Urothelium cell line (cell line): ENCODE measurements at places on chromosomes 16 and 17.

DNA sequence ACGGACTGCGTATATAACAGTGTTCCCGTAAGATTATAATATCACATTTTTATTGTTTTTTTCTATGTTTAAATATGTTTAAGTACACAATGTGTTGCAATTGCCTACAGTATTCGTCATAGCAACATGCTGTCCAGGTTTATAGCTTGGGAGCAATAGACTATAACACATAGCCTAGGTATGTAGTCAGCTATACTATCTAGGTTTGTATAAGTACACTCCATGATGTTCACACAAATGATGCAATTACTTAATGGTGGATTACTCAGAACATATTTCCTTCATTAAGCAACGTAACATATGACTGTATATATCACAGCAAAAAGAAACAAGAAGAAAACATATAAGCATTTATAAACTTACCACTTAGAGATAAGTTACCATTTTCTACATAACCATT is 160.0 kb downstream of the CBLN1 start:
- no peak for DNase-seq

DNA sequence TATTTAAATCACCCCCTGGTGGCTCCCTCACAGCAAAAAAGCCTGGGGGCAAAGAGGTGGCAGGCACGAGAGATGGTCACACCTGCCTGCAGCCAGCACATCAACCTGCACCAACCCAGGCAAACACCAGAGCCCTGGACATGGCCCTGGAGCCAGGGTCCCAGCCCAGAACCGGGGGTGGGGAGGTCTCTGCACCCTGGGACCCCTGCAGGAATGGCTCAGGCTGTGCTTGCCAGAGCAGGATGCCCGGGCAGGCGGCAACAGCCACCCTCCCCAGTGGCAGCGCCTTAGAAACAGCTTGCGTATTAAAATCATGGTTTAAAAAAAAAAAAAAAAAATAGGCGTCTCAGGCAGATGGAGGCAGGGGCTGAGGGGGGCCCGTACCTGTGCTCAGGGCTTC is 16.2 kb downstream of the MYBBP1A start:
- DNase-seq, result no peak

GRCh38 chr16:15752717-15753488 is 102.9 kb downstream of the NDE1 start:
- DNase-seq, result no peak

DNA sequence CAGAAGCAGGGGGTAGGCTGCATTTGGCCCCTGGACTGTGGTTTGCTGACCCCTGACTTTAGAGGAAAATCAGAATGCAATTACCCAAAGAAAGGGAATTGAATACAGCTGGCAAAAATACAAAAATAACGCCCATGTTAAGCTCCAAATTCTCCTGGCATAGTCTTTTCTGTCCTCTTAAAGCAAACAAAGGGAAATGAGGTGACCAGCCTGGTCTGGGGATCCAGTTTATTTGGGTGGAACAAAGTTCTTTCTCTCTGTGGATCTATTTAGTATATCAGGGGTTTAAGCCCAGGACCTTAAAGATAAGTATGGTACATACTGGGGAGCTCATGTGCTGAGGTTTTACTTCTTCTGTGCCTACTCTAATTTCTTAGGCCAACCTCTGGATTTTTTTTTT is 23.5 kb downstream of the DNAJA2 start:
- DNase-seq, result no peak

GRCh38 chr17:8611137-8611536 is 19.4 kb downstream of the MYH10 start:
- DNase-seq, result no peak

- DNase-seq, result no peak
These were observed 1537.1 kb upstream of the GOT2 start for GRCh38 chr16:60271025-60271771.

DNA sequence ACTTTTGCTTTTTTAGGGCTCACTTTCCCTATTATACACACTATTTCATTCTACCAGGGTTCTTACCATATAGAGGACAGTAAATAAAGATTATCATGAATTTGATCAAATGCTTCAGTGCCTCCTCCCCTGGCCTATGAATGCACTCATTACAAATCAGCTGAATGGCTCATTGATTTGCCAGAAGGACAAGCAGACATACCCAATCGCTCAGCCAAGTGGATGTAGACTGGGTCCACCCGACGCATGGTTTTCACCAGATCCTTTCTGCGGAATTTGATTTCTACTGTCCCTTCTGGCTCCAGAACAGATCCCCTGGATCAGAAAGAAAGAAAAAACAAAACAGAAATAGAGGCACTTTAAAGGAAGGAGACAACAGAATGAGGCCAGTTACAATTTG is 162.6 kb downstream of the AATF start:
- no peak for DNase-seq

DNA sequence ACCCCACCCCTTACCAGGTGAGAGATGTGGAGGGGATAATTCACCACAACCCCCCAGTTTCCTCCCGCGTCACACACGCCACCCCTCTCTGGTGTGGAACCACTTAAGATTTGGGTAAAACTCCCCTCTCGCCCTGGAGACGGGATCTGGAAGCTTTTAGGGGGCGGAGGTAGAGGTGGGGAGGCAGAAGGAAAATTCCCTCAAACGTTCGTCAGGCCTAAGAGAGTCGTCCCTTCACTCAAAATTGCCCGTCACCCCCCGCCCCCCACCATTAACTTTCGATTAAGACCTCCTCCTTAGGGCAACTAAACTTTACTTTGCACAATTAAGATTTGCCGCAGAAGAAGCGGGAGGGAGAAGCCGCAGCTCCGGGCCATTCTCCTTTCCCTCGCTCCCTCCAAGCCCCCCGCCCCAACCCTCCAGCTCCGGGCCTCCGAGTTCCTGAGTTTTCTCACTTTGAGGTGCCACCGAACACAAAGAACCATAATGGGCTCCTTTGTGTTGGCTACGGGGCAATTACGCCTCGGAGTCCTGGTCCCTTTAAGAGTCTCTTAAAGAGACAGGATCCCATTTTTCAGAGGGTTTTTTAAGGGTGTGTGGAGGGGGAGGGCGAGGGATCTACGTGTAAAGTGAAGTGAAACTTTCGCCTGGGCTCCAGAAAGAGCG is 985 bp upstream of the FZD2 start:
- DNase-seq, result peak; percentile 69

DNA sequence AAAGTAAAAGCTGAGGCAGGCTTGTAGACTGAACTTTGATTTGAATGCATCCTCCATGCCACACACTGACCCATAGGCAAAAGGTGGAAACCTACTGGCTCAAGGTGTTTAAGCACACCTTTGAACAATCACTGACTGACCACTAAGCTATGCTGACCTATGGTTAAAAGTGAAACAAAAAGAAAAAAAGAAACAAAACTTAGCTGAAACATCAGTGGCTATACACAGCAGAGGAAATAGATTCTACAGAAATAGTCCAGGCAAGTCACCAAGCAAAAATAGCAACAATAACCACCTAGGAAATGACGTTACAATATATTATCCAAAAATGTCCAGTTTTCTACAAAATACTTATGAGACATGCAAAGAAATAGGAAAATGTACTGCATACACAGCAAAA is 60.2 kb downstream of the RPGRIP1L start:
- DNase-seq, result no peak

DNA sequence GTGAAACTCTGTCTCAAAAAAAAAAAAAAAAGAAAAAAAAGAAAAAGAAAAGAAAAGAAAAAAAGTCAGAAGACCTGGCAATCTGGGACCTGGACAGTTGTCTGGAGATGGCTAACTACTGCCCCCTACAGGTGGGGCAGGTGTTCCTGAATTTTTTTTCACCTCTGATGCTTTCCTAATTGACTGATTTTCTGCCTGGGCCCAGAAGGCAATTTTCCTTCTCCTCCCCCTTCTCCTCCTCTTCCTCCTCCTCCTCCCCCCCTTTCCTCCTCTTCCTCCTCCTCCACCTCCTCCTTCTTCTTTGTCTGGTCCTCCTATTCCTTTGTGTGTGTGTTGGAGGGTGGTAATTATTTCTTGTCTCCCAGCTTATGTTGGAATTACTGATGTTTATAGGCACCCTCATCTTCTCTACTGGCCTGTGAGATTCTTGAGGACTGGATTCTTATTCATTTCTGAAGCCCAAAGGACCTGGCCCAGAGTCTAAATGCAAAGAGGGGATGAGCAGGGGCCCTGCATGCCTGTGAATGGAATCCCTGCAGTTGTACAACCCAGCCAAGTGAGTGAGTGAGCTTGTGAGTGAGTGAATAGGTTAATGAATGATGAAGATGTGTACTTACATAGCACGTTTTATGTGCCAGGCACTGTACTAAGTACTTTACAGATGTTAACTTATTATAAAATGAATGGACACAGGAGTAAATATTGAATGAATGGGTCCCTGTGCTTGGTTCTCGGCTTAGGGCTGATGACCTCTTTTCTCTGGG is 26.9 kb downstream of the IRX5 start:
- peak; percentile 53 for DNase-seq

DNA sequence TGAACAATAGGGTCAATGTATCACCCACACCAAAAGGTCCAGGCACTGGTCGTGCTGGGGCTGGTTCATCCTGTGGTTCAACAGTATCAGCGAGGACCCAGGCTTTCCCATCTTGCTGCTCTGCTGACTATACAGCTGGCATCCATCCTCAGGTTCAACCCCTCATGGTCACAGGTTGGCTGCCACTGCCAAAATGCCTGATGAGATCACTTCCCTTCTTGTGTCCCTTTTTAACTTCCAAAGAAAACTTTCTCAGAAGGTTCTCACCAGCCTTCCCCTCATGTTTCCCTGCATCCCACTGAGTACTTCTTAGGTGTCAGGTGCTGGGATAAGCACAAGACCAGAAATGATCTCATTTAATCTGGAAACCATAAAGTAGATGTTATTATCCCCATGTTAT is 25.7 kb downstream of the CLEC16A start:
- no peak for DNase-seq

DNA sequence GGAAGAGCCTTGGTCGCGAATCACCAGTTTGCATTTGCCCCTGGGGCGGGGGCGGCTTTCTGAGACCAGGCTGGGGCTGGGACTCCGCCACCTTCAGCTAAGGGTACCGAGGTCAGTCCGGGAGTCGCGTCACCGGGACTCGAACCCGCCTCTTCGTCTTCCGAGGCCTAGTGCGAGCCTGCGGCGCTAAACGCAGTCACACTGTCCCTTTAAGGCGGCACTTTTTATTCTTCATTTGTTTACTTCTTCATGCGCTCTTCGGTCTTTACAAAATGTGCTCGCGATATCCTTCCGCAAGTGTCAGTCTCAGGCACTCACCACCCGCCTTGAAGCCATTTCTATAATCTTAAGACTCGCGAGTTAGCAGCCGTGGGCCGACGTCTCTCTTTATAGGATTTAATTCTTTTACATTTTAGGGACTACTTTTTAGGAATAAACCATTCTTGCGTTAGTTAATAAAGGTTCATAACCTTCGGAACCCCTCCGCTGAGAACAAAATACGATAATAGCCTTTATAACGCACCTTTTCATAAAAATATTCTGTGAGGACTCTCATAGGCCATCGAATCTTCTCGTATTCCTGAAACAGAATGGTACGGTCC is 593 bp upstream of the HEXIM1 start:
- peak; percentile 72 for DNase-seq

DNA sequence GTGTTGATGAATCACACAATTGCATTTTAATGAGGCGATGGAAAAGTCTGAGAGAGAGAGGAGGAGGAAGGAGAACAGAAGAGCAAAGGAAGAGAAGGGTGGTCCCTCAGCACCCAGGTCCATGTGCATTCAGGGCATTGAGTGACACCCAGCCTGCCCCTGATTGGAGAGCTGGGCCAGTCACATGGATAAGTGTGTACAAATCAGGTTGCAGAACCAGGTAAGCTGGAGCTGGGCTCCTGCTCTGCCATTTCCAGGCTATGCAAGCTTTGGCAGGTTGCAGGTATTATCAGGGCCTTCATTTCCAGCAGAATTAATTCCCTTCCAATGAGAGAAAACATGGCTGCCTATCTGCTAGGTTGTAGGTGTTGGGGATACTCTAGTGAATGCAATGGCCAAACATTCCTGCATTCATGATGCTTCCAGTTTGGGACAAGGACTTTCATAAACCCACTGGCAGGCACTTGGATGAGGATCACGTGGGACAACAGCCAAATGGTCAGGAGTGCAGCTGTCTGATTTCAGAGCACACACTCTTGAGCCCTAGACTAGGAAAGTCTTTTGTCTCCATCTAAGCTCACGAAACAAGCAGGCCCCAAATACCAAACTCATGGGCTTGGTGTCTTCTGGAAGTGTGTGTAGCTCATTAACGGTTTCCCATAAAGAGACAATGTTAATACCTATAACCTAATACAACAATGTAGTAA is 577.9 kb upstream of the CDH5 start:
- DNase-seq, result no peak

GRCh38 chr17:28086519-28086918 is 44.0 kb downstream of the NLK start:
- no peak for DNase-seq

DNA sequence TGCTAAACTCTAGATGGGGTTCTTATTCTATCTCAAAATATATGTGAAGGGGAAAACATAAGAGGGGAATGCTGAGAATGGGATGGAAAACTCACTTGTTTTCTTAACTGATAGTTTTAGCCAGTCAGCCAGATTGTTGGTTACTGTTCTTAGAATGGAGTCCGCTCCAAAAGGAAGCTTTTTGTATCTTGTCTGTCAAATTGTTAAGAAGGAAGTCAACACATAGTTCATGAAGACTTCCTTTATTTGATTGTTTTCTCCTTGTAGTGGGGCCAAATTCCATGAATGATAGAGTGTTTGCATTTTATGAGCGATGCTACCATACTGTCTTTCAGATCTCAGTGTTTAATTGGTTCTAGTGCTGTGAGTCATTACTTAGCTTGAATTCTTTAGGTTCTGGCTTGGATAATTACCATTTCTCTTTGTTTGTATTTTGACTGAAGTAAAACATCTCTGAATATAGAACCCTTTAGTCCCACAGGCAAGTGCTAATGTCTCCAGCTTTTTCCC is 98.3 kb upstream of the GOT2 start:
- no peak for DNase-seq

DNA sequence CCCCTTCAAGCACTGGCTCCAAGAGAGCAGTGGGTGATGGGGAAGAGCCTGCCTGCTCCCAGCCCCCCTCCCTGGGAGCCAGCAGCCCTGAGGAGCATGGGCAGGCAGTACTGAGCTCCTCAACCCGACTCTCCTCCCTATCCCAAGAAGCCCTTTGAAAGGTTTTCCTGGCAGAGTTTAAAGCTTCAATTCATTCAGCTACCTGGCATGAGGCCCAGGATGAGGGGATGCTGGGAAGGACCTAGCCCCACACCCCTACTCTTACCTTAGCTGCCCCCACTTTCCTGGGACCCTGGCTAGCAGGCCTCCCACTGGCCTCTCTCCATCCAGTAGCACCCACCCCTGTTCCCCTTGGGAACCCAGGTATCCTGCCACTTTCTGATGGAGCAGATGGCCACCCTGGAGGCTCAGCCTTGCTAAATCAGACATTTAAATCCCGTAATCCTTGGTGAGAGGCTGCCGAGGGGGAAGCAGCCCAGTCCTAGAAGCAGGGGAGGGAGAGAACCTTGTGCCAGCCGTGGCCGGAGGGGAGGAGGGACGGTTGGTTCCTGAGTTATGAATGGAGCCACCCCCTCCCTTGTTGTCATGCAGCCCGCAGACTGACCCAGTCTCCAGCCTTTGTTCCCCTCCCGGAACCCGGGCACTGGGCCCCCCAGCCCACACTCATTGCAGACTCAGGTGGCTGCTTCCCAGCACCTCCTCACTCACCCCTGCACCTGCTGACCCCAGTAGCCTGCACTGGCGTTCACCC is 17.1 kb downstream of the ATP1B2 start:
- no peak for DNase-seq

GRCh38 chr17:13538841-13539411 is 62.8 kb downstream of the HS3ST3A1 start:
- no peak for DNase-seq

GRCh38 chr17:78147315-78147998 is 1.3 kb downstream of the C17orf99 start:
- DNase-seq, result no peak
